ENCODE measurements at places on chromosomes 6 and 20.
A peak's percentile ranks its signal among the peaks of the same experiment; 100 is the strongest.

- no peak for DNase-seq
Observed at GRCh38 chr20:64069614-64070243, 6.7 kb downstream of the TCEA2 start.

DNA sequence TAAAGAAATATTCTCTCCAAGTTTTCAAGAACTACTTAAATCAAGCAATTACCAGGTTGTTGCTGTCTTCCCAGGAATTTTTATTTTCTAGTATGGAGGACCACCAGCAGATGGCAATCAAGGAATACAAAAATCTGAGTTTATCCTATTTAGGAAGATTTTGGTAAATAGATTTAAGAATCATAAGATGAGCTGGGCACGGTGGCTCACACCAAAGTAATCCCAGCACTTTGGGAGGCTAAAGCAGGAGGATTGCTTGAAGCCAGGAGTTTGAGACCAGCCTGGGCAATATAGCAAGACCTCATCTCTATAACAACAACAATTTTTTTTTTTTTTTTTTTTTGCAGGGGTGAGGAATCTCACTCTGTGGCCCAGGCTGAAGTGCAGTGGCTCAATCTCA lies 19.3 kb upstream of the SEC63 start:
- DNase-seq, result peak; percentile 24

DNA sequence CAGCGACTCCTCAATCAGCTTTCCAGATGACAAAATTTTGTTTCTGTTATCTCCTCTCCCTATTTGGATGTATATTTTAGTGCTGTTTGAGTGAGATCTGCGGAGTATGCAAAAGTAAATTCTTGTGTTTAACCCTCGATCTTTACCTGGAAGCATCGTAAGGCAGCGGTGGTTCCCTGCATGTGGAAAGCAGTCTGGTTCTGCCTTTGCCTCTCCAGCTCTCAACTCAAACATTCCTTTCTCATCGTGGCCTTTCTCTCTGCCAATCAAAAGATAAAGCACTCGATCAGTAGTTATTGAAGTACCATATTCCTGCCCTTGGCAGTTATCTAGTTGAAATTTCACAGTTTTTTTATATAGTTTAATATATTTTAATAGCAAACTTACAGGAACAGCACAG lies 44.0 kb upstream of the BTN3A2 start:
- no peak for DNase-seq

DNA sequence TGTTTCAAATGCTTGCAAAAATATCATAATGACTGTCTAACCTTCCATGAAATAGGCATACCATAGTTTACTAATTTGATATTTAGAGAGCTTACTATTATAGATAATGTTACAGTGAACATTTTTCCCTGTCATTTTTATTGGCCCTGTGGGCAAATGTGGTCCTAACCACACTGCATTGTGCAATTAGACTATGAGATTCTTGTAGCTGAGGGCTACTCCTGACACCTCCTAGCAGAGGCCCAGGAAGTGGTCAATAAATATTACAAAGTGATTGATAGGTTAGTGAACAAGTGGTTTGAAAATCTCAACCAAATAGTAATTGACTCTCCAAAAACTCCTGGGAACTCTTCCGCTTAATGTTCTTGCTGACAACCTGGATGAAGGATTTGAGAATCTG lies 160.5 kb upstream of the KCNG1 start:
- DNase-seq, result no peak

- no peak for DNase-seq
Observed at GRCh38 chr6:26599591-26599990, 2.8 kb downstream of the ABT1 start.

DNA sequence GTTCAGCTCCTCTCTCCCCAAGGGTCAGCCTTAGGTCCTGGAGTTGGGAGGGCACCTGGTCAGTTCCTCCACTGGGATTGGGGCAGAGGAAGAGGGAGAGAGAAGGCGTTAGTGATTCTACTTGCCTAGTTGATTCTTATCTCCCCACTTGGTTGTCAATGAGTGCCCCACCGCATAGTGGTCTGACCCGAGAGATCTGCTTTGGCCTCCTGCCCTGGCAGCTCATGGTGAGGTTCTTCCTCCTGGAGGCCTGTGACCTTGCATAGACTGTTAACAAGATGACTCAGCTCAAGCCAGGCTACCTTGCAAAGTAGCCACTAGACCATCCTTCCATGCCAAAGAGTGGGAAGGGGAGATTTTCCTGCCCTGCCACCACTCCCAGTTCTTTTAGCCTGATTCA lies 160.6 kb downstream of the TMEM200A start:
- no peak for DNase-seq

DNA sequence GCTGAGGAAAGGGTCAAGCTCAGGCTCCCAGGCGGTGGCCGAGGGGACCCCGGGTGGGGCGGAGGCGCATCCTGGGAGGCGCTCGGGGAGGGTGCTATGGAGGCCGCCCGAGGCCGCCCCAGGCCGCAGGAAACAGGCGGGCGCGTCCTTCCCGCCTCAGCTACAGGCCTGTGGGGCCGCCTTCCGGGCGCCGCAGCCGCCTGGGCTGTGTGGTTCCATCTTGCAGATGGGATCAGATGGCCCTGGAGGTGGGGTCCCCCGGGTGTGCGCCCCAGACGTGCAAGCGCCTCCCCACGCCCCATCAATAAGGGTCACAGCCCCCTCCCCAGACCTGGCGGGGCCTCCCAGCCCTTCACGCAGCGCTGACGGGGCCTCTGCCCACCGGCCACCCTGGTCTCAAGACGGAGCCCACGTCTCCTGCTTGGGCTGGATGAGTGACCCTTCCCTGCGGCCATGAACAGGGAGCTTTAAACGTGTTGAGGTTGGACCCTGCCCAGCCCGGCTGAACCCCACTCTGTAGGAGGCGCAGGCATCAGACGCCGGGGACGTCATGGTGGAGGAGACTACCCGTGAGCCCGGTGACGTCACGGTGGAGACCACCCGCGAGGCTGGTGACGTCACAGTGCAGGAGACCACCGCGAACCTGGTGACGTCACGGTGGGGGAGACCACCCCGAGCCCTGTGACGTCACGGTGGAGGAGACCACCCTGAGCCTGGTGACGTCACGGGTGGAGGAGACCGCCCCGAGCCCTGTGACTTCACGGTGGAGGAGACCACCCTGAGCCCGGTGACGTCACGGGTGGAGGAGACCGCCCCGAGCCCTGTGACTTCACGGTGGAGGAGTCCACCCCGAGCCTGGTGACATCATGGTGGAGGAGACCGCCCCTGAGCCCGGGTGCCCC lies 267.0 kb downstream of the DLL1 start:
- no peak for DNase-seq

DNA sequence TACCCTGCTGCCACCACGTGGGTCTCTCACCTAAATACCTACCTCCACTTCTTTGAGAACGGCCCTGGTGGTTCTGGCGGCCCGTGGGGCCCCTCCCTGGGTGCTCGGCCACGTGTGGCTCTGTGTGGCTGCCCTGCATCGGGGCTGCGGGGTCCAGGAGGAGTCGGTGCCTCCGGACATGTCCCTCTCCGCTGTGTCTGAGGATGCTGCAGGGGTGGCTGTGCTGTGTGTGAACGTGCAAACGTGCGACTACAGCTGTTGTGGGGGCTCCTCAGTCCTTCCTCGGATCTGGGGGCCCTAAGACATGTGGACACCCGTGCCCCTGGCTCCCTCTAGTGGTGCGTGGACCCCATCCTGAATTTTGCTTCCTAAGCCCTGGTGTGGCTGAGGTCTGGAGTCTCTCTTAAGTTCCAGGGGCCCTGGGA lies 691.8 kb downstream of the QKI start:
- DNase-seq, result no peak

DNA sequence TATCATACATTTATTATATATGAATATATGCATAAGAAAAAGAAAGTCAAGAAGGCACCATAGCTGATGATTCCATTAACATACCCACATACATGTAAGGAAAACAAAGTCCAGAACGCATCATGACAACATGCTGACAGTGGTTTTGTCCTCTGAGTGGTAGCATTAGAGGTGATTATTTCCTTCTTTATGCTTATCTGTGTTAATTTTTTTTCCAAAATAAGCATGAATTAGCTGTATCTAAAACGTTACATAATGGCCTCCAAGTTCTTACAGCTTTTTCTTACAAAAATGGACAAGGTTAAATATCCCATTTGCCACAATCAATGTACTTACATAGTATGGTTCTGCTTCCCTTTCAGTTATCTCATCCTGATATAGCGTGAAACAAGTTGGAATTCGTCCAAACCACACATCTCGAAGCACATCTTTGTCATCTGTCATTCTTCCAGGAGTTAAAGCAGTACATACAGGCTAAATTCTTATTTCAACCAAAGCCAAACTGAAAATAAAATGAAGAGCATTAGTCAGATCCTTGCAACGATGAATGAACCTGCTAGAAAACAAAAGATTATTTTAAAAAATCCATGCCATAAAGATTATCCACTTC lies 9.7 kb downstream of the ATG5 start:
- DNase-seq, result peak; percentile 5

- DNase-seq, result peak; percentile 90
Observed at GRCh38 chr6:134247231-134247833, 70.6 kb downstream of the SGK1 start.

DNA sequence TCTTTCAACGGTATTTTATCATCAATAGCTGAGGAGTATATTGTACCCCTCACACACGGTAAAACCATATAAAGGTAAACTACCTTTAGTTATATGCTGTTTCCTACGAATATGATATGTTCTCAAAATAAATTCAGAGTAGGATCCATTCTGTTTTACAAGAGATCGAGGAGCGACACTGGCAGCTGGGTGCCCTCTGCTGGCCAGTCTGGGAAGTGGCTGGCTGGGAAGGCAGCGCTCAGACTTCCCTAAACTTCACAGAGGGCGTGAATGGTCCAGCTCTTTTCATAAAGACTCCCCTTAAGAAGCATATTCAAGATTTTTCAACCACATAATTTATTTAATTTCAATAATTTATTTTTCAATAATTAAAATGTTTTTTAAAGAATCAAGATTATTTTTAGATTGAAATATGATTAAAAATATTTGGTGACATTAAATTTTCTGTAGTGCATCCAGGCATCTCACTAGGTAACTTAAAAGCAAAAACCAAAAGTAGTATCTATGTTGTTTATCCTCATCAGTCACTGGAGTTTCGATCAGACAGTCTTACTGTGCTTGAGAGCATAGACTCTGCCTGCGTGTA lies 187.5 kb upstream of the PDE10A start:
- DNase-seq, result peak; percentile 48

DNA sequence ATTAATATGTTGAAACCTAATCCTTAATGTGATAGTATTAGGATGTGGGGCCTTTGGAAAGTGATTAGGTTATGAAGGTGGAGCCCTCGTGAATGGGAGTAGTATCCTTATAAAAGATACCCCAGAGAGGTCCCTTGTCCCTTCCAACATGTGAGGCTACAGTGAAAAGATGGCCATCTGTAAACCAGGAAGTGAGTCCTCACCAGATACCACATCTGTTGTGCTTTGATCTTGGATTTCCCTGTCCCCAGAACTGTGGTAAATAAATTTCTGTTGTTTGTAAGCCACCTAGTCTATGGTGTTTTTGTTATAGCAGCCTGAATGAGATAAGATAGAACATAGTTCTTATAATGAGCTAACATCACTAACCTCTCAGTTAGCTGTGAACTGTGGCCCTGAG lies 16.6 kb upstream of the CALHM6 start:
- DNase-seq, result no peak

GRCh38 chr6:136547336-136547735 lies 2.9 kb downstream of the MAP7 start:
- peak; percentile 47 for DNase-seq

DNA sequence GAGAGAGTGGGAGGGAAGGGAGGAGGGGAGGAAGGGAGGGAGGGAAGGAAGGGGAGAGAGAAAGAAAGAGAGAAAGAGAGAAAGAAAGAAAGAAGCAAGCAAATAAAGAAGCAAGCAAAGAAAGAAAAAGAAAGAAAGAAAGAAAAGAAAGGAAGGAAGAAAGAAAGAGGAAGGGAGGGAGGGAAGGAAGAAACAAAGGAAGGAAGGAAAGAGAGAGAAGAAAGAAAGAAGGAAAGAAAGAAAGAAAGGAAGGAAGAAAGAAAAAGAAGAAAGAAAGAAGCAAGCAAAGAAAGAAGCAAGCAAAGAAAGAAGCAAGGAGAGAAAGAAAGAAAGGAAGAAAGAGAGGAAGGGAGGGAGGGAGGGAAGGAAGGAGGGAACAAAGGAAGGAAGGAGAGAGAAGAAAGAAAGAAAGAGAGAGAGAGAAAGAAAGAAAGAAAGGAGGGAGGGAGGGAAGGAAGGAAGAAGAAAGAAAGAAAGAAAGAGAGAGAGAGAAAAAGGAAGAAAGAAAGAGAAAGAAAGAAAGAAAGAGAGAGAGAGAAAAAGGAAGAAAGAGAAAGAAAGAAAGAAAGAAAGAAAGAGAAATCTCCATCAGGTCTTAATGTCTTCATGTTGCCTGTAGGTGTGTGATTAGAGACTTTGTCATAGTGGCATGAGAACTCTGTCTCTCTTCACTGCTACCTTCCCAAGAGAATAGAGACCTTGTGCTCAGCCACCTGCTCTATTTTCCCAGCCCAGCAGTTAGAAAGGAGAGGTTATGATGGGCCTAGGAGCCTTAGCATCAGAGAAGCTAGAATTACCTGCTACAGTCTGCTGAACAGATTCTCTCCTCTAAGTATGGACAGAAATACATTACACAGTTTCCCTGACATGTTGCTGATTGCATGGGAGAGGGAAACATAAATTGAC lies 5.0 kb downstream of the SEMG1 start:
- DNase-seq, result no peak
